ENCODE measurements at places on chromosomes 1 and 21.

DNA sequence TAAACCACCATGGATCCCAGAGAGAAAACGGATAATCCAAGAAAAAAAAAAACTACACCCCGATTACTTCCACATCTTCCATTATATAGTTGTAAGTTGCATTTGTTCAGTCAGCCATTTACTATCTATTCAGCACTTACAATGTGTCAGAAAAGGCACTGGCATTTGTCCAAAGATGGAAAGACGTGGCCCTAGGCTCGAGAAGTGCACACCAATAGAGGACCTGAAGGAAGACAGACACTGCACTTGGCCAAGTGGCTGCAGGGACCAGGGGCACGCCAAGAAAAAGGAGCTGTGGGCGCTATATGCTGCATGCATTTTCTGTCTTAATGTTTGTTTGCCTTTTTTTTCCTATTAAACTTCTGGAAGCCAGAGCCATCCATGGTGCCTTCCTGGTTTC, 45.2 kb upstream of the LYST start:
- DNase-seq, result no peak

DNA sequence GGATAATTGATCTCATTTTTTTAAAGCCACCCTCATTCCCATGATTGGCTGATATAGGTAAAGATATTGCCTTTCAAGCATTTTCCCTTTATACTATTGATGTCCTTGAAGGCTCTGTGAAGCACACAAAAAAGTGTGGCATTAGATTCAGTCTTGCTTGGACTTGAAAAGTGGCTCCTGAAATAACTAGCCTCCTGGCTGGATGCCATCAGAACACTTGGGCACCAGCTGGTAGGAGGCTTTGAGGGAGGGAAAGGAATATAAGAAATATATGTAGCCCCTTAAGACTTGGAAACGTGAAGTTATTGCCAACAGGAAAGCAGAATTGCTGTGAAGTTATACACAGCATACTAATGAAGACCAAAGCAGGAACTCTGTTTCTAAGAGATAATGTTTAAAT, 14.1 kb downstream of the MTR start:
- no peak for DNase-seq

DNA sequence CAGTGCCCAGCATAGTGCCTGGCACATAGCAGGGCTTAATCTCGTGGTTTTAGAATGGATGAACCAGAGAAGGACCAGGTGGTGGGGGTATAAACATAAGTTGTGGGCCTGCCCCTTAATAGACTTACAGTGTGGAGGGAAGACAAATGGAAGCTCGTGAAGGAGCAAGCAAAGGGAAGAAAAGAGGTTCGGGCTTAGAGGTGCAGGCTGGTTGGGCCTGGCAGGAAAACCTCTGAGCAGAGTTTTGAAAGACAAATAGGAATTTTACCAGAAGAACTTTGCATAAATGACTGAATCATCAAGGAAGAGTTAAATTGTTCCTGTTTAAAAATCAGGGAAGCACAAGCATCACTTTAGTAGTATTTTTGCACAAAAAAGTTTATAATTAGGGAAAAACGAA, 4.5 kb downstream of the RHOU start:
- no peak for DNase-seq

GRCh38 chr1:81832573-81832972, 31.8 kb downstream of the ADGRL2 start:
- no peak for DNase-seq

DNA sequence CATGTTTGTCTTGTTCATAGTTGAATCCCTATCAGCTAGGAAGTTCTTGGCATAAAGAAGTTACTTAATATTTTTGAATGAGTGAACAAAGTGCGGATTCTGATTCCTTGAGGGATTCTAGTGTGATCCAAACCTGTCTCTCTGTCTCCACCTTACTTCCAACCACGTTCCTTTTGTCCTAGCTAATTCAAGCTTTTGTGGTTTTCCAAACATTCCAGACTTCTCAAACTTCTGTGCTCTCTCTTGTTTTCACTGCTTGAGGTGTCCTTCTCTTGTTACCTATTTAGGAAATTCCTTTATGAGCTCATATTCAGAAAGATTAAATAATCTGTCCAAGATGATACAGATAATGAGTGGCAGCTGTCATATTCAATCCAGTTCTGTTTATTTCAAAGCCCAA, 353.2 kb downstream of the PTBP2 start:
- no peak for DNase-seq

DNA sequence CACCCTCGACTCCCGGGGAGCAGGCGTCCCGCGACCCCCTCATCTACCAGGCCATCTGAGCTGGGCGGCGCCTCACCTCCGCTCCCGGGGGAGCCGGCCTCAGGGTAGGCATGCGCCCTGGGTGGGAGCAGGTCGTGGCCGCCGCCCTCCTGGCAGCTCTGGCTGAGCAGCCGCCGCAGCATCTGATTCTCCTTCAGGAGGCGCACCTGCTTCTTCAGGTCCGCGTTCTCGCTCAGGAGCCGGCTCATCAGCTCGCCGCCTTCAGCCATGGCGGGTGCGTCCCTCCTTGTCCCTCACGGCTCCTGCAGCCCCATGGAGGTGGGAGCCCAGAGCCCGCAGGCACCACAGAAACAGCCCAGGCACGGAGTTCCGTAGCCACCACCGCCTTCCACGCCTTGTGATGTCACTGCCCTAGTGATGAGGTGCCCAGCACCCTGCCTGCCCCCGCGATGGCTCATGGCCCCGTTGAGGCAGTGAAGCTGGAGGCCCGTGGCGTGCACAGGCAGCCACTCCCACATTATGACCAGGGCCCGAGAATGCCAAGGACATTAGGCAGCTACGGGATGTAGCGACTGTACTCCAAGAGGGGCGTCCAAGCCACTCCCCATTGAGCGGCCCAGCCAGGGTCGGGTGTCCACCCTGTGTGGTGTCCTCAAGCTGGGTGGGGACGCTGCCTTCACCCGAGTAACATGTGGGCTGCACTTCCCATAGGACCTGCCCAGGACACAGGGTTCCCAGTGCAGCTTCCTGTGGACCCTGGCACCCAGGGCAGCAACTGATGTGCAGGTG, 1.5 kb downstream of the SPATC1L start:
- DNase-seq, result peak; percentile 90

DNA sequence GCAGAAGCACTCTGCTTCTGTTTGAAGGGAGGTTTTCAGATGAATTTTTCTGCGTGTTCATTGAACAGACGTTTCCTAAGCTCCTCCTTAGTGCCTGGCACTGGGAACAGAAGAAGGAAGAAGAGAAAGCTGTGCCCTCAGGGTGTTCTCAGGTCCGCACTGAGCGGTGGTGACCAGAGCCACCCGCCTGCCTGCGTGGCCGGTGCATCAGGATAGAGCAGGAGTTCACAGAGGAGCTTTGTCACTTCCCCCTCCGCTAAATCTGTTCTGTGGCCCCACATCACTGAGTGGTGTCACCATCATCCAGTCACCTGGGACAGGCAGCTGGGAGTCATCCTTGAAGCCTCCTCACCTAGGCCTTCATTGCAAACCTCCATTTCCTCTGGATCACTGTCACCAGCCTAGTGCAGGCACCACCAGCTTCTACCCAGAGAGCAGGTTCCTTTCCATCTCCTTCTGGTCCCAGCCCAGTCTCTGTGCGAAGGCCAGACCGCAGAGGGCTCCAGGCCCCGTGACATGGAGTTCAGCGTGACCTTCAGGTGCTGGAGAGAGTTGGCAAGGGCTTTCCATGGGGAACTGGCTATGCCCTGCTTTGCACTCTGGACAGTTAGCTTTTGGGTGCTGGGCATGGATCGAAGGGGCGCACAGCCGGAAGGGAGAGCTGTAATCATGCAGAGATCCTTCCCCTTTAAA, 21.7 kb downstream of the PARK7 start:
- DNase-seq, result no peak

GRCh38 chr1:217230412-217230811, 400.5 kb downstream of the GPATCH2 start:
- no peak for DNase-seq

DNA sequence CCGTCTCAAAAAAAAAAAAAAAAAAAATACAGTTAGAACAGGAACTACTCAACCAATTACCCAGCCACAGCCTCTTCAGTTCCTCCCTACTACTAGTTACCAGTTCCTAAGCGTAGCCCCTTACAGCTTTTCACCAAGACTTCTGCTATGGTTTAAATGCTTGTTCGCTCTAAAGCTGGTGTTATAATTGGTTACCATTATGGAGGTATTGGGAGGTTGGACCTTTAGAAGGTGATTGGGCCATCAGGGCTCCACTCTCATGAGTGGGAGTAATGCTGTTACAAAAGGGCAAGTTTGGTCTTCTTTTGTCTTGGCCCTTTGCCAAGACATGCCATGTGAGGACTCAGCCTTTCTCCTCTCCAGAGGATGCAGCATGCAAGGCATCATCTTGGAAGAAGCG, 3.0 kb upstream of the SMPDL3B start:
- DNase-seq, result no peak

DNA sequence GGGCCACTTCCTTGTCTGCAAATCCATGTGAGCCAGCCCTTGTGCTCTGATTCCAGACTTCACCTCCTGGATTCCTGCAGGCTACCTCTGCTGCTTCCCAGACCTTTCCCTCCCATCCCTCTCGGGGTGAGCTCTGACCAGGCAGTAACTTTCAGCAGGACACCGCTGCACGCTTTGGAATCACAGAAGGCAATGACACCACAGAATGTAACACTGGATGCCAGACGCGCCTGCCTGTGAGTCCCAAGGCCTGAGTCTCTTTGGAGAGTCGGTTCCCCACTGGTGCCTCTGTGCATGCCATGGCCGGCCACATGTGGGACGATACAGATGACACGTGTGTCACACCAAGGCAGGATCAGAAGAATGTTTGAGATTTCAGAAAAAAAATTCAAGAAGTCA, 89.7 kb upstream of the ERRFI1 start:
- no peak for DNase-seq

GRCh38 chr21:34553151-34553952, 41.3 kb upstream of the KCNE1 start:
- no peak for DNase-seq

GRCh38 chr21:42931560-42932235, 6.3 kb upstream of the ERVH48-1 start:
- no peak for DNase-seq
